NCI-H2081 (cell line): ENCODE measurements at places on chromosomes 16 and 17.

DNA sequence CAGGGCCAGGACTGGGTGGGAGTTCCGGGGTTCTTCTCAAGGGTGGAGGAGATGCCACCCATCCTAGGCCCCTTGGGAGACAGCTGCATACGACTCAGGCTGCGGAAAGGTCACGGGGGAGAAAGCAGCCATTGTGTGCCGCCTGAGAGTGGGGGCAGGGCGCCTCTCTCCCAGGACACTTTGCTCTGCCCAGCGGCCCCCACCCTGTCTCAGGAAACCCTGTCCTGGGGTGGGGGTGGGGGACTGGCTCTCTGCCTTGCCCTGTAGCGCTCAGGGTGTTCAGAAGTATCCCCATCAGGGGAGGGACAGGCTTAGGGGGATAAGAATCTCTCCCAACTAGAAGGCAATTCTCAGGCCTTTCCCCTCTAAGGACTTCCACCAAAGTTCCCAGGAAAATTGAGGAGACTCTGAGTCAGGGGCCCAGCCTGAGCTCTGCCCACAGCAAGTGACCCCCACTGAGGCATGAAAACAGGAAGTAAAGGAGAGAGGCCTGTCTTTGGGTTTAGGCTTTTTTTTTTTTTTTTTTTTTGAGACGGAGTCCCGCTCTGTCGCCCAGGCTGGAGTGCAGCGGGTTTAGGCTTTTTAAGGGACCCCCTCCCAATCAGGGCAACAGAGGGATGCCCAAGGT lies 4.9 kb downstream of the GIT1 start:
- no peak for DNase-seq

DNA sequence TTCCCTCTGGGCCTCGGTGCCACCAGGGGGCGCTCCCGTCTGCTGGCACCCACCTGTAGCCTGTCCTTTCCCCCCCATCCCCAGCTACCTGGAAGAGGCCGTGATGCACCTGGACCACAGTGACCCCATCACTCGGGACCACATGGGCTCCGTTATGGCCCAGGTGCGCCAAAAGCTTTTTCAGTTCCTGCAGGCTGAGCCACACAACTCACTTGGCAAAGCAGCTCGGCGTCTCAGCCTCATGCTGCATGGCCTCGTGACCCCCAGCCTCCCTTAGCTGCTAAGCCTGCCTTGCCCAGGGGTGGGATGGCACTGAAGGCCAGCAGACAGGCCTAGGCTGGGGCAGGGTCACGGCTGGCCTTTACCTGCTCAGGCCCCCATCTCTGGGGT lies 818 bp upstream of the NRN1L start:
- peak; percentile 21 for DNase-seq

DNA sequence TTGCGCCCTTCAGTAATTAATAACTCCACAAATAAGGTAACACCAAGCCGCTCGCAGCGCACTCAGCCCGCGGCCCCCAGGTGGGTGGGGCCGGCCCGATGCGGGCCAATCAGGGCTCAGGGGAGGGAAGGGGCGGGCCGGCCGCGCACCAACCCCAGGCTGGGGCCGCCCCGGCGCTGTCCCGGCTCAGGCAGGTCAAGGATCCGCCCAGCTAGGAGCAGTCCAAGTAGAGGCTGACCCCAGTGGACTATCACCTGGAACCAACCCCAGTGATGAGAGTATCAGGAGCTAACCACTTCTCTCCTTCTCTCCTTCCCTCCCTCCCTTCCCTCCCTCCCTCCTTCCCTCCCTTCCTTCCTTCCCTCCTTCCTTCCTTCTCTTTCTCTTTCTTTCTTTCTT lies 110.8 kb downstream of the C16orf78 start:
- no peak for DNase-seq

- DNase-seq: no peak
Observed at GRCh38 chr17:47762728-47763127, 29.7 kb downstream of the TBX21 start.

- no peak for DNase-seq
Observed at GRCh38 chr16:9075299-9076071, 16.0 kb upstream of the HAPSTR1 start.

DNA sequence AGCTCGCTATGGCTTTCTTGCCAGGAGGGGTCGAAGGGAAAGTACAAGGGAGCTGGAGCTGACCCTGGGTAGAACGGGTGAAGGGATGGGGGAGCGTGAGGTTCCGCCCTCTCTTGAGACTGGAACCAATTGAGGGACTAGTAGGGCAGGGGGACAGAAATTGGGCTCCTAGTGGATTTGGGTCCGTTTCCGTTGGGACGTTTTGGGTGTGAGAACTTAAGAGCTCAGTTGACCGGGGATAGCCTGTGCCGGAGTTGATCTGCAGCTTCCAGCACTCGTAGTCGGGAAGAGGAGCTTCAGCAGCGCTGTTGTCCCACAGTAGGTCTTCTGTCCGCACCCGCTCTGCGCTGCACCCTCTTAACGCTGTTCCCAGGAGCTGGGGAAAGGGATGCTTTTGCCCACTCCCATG lies 481 bp downstream of the CNTROB start:
- peak; percentile 4 for DNase-seq

DNA sequence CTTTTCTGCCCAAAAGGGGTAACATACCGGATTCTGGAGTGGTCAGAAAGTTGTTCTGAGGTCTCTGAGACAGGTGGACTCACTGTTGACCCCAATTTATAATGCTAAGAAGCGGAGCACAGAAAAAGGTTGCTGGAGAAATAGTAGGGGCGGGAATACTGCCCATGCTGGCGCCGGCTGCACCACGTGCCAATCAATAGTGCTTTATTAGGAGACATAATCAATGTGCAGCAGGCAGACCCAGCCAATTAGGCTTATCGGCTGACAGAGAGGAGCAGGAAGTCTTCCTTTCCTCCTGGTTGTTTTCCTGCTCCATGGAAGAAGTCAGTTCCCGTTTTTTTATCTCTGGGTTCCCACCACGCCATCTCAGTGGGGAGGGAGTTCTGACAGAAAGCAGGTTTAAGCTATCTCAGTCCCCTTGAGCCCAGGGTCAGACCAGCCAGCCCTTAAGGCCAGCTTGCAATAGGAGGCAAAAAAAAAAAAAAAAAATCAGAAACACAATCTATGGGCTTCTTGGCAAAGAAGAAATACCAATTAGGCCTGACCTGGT lies 68.2 kb upstream of the IRX6 start:
- DNase-seq: no peak

DNA sequence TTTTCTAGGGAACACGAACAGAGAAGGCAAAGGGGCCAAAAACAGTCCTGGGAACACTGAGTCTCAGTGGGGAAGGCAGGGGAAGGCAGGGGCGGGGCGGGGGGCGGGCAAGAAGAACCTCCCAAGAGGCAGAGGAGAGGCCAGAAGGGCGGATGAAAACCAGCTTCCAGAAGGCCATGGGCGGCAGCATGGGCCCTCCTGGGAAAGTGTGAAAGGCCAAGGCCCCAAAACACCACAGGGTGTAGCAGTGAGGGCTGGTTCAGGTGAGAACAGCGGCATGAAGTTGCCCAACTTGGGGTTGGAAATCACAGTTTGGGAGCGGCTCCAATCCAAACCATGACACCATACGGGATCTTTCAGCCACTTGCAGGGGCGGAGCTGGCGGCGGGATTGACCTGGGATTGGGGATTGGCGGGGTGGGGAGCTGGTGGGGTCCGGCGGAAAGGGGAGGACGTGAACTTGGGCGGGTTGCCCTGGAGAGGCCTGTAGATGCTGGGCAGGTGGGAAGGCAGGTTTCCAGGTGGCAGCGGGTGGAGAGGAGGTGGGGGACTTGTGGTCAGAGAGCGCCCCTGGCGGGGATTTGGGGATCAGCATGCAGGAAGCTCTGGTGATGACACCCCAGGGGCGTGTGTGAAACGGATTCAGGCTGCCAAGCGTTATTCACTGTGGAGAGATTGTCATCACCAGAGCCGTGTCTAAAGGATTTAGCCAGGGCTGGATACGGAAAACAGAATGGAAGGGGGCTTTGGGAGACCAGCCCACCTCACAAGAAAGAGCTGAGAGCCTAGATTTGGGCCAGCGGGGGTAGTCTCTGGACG lies 80.9 kb downstream of the ARHGAP23 start:
- DNase-seq: no peak

GRCh38 chr17:73160980-73161630 lies 3.7 kb upstream of the SSTR2 start:
- no peak for DNase-seq

GRCh38 chr17:8857919-8858318 lies 9.6 kb downstream of the PIK3R6 start:
- DNase-seq: peak; percentile 15

DNA sequence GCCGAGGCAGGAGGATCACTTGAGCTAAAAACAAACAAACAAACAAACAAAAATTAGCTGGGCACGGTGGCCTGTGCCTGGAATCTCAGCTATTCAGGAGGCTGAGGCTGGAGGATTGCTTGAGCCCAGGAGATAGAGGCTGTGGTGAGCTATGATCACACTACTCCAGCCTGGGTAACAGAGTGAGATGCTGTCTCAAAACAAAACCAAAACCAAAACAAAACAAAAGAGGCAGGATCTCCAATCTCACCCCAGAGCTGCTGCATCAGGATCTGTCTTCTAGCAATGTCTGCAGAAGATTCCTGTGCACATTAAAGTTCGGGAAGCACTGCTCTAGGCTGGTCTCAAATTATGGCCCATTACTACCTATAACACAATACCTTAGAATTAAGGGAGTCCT lies 43.1 kb downstream of the MAP2K6 start:
- no peak for DNase-seq

DNA sequence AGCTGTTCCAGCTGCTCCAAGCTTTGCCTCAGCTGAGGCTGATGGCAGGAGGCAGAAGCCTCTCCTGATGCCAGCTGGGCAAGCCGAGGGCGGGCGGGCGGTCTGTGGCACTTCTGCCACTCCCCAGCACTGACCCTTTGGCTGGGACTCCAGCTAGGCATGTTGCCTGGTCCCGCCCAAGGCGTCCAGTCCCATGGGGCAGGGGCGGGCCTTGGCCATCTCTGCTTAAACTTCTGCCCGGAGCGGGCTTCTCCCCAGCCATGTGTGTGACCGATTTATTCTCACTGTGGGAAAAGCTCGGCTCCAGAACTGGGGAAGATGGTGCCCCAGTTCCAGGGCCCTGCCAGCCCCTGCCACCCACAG lies 349.1 kb downstream of the SEC14L1 start:
- no peak for DNase-seq
